ENCODE measurements at places on chromosomes 6 and 20.

DNA sequence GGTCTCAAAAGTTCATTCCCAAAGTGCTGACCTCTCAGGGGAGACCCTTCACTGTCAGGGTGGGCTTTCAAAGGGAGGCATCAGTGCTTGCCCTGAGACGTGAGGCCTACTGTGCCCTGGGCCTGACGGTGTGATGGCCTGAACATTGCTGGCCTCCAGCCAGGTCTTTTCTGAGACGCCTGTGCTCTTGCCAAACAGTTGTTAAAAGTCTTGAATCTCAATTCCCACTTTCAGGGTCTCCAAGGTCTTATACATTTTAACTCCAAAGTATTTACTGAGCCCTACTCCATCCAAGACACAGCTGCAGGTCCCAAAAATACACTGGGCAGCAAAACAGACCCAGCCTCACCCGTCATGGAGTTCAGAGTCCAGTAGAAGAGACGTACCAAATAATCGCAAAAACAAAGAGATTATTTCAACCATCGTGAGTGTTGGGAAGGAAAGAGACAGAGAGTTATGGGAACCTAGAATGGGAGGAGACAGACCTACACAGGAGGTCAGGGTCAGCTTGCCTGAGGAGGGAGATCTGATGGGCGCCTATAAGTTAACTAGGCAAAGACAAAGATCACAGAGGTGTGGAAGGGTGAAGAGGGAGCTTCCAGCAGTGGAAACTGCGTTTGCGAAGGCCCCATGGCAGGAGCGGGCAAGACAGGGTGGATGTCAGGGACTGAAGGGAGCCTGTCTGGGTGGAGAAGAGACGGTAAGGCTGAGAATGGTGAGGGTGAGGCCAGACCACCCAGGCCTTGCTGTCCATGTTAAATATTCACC, 446.3 kb downstream of the PREX1 start:
- DNase-seq = no peak

DNA sequence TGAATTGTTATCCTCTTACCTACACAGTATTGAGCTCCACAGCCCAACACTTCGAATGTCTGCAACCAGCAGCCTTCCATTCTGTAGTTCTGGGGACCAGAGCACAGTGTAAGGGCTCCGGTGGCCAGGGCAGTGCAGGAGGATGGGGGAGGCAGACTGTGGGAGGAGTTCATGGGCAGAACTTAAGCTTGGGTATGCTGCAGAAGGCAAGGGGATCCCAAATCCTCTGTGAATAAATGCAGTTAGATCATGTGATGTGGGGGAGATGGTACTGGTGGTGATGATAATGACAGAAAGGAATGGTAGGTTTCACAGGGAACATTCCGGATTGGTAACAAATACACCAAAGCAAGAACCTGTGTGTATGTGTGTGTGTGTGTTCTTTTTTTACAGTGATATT, 26.5 kb upstream of the CNKSR3 start:
- no peak for DNase-seq

DNA sequence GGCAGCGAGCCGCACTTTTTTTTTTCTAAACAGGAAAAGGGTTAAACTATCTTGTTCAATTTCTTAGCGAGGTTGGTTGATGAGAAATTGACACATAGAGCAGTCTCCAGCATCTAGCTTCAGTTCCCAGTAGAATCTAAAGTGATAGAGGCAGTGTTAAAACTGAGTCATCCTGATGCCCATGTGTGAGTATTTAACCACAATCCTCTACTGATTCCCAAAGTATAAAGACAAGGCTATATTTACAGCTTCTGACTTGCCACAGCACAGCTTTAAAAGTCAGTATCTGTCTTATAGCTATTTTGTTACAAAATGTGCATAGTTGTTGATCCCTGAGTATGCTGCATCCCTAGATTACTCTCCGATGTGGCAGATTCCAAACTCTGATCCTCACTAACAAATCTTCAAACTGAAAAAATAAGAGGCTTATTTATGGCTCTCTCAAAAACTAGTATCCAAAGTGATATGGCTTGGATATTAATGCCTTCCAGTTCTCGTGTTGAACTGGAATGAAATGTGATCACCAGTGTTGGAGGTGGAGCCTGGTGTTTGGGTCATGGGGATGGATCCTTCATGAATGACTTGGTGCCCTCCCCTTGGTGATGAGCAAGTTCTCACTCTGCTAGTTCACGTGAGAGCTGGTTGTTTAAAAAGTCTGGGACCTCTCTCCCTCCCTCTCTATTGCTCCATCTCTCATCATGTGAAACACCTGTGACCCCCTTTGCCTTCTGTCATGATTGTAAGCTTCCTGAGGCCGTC, 13.1 kb upstream of the POPDC3 start:
- no peak for DNase-seq

DNA sequence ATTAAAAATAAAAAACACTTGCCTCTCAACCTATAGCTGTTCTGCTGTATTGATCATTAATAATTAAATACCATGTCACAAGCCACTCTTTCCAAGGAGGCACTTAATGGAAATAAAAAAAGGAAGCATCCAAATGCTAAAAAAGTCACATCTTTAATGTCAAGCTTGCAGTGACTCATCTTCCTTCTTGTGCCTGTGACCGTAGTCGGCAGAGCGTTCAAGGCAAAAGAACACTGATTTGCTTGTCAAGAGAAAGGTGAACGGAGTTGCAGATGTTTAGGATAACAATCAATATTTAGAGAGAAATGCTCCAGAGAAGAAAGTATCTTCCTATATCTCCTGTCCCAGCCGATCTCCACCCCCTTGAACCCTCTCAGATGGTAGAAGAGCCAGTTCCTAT, 341.0 kb upstream of the OPRM1 start:
- no peak for DNase-seq

- DNase-seq = no peak
Measured at GRCh38 chr6:39339868-39340550, 17.5 kb upstream of the KCNK16 start.

DNA sequence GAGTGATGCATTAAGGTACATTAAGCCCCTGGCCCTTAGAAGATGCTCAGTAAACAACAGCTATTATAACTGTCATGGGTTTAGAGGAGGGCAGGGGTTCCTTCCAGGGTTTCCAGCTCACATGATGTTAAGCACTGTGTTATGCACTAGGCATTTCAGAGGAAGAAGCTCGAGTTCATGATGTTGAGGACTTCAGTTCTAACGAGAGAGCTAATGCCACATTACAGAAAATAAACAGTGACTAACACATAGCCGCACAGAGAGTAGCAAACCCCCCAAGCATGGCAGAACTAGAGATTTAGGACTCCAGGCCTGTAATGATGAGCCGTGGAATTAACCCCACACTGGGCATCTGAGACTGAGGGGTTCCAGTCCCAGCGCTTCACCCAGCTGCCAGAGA, 105.2 kb downstream of the UNC5CL start:
- DNase-seq = no peak

DNA sequence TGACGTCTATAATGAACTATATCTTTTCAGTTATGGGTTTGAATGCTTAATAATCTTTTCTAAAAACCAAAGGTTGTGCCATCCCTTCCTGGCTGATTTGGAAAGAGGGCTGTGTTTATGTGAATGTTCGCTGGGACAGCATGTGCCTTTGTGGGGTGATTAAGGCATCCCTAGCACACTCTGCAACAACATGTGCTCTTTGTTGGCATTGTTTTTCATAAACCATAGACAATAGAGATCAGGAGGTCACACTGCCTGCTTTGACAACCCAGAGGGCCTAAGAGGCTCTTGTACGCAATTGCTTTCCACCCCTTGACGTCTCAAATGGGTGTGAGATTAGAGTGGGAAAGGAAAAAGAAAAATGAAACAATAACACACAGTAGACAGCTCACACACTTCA, 116.0 kb downstream of the LRRC1 start:
- no peak for DNase-seq

- no peak for DNase-seq
Measured at GRCh38 chr6:127267646-127268625, 1.3 kb downstream of the RNF146 start.

DNA sequence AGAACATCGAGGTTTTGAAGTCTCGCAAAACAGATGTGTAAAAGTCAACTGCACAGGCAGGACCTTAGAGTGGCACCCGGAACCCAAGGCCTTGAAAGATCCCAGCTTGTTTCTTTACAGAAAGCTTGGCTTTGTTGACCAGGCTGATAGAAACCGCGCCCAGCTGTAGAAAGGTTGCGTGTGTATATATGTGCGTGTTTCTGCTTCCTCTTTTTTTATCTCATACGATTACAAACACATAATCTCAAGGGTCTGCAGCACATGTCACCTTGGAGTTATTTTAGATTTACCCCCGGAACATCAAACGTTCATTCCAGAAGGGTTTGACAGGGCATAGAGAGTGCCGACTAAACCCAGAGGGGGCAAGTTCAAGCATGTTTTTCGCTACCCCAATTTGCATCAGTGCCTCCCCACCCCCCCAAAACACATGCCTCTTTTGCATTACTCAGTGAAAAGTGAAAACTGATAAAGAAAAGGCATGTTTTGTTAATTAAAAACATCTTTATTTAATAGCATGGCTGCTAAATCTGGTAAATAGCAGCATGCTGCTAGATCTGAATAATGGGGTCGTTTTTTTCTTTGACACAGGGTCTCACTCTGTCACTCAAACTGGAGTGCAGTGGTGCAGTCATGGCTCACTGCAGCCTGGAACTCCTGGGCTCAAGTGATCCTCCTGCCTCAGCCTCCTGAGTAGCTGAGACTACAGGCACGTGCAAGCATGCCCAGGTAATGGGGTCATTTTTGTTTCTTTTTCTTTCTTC, 33.2 kb upstream of the NCOA3 start:
- no peak for DNase-seq

GRCh38 chr6:137522198-137522798, 28.1 kb upstream of the OLIG3 start:
- DNase-seq = no peak

DNA sequence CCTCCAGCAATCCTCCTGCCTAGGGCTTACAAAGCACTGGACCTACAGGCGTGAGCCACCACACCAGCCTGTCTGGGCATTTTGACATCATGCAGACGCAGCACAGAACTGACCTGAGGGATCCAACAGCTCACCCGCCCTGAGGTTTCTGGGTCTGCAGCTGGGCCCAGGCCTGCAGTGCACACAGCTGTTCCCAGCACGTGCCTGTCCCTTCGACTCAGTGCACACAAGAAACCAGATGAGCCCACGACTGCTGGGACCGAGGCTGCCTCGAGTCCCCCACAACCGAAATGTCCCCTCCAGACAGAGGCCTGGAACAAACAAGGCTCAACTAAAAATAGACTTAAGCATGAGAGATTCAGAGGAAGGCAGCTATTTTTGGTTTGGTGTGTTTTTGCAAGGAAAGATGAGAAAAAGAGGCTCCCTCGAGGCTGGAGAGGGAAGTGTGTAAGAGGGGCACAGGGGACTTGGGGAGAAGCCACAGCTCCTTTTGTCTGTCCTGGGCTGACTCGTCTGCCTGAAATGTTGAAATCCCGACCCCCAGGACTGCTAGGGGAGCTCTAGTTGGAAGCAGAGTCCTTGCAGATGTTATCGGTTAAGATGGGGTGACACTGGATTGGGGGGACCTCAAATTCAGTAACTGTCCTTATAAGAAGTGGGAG, 66.3 kb downstream of the YTHDF1 start:
- DNase-seq = no peak

DNA sequence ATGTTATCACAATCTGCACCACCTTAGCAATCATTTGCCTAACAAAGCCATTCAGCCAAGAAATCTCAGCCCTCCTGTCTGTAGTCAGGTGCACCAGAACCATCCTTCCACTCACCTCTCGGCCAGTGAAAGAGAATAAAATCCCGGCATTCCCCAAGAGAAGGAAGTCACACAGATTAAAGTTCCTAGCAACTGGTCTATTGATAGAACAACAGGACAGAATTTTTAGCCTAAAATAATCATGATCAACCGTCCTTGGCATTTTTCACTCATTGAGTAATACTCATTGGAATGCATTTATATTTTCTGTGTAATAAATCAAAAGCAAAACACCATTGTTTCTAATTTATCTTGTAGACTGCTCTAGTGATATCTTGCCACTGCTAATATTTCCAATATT, 85.7 kb upstream of the CDH4 start:
- DNase-seq = no peak

GRCh38 chr20:63822276-63822696, 8.8 kb downstream of the ZBTB46 start:
- DNase-seq = no peak

DNA sequence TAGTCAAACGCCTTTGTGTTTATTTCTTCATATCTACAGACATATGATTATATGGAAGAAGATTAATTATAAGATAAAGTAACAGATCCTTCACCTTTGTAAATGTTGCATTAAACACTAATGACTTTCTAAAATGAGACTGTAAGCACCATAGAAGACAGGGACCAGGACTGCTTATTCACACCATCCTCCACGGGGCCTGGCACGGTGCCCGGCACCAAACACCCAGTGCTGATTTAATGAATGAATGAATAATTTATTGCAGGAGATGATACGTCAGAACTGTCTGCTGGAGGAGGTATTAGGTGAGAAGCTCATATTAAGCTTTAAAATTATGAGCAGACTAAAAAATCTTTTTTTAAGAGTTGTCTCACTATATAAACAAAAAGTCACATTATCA, 88.3 kb downstream of the SLX4IP start:
- no peak for DNase-seq

DNA sequence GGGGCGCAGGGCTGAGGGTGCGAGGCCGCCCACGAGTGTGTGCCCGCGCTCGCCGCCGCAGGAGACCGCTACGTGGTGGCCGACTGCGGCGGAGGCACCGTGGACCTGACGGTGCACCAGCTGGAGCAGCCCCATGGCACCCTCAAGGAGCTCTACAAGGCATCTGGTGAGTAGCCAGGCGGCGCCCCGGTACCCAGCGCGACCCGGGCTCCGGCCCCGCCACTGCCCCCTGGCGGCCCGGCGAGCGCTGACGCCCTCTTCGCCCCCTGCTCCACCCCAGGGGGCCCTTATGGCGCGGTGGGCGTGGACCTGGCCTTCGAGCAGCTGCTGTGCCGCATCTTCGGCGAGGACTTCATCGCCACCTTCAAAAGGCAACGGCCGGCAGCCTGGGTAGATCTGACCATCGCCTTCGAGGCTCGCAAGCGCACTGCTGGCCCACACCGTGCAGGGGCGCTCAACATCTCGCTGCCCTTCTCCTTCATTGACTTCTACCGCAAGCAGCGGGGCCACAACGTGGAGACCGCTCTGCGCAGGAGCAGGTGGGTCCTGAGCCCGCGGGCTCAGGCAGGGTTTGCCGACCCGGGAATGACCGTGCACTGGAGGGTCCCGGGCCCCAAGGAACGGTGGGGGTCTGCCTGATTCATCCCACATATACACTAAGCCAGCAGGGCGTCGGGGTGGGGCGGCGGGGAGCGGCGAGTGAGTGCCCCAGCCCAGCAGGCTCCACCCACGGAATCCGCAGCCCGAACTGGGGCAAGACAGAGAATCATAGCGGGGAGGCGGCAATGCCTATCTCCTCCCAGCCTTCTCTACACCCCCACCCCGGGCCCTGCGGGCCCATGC, 17.4 kb downstream of the HSPA12B start:
- DNase-seq = no peak

GRCh38 chr6:118704915-118705314, 53.5 kb upstream of the CEP85L start:
- DNase-seq = no peak

- no peak for DNase-seq
Measured at GRCh38 chr20:13639150-13639497, 392 bp upstream of the TASP1 start.

GRCh38 chr6:150420926-150421325, 52.1 kb downstream of the IYD start:
- no peak for DNase-seq
